GF-D8 (cell line): ENCODE measurements at places on chromosomes 13 and 19.

- no peak for DNase-seq
These were observed 714 bp downstream of the CCDC106 start for GRCh38 chr19:55648585-55649267.

GRCh38 chr13:76813891-76814290, 72.3 kb downstream of the KCTD12 start:
- peak; percentile 20 for DNase-seq

- no peak for DNase-seq
These were observed 162.1 kb upstream of the TMTC4 start for GRCh38 chr13:100836711-100837110.

DNA sequence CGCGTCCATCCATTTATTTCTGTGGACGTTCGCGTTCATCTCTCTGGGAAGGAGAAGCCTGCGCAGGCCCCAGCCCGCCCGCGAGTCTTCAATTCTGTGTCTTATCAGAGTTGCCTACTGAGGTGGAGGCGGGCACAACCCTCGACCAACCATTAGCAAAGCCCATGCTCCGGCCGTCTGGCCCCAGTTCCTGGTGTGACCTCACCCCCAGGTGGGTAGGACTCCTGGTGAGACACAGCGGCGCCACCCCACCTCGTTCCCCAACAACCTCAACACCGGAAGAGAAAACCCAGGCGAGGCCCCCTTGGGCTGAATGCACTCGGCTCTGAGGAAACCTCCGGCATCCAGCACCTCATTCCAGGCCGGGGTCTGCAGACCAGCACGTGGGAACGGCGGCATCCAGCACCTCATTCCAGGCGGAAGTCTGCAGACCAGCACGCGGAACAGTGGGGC, 14.7 kb downstream of the ZNF787 start:
- no peak for DNase-seq

DNA sequence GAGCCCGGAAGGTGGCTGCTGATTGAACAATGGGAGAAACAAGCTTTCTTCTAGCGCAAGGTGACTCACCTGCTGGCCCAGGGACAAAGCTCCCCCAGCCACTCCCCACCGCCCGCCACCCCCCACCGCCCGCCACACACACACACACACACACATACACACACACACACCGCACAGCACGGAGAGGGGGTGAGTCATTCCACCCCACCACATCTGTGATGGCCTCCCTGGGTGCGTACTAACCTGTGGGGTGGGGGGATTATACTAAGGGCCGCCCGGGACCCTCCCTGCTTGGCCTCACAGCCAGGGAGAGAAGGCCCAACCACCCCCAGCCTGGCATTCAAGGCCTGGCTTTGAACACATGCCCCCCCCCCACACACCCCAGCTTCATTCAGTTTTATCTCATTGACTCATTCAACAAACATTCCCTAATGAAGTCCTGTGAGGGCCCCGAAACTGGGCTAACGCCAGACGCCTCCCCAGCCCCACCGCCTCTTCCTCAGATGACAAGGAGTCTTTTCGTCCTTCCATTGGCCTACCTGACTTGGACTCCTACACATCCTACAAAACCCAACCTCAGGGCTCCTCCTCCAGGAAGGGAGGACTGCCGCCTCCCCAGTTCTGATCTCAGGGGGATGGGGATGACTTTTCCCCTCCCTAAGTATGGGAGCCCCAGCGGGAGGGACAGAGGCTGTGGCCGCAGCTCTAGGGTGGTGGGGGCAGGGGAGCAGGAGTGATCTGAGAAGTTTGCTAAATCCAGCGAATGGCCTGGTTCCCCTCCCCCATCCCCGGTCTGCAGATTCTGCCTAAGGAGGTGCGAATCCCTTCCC, 5.8 kb upstream of the ONECUT3 start:
- no peak for DNase-seq

- no peak for DNase-seq
These were observed 59.1 kb upstream of the RNF113B start for GRCh38 chr13:98236197-98236596.

- DNase-seq = no peak
These were observed 19.0 kb downstream of the CCDC8 start for GRCh38 chr19:46394402-46394797.

DNA sequence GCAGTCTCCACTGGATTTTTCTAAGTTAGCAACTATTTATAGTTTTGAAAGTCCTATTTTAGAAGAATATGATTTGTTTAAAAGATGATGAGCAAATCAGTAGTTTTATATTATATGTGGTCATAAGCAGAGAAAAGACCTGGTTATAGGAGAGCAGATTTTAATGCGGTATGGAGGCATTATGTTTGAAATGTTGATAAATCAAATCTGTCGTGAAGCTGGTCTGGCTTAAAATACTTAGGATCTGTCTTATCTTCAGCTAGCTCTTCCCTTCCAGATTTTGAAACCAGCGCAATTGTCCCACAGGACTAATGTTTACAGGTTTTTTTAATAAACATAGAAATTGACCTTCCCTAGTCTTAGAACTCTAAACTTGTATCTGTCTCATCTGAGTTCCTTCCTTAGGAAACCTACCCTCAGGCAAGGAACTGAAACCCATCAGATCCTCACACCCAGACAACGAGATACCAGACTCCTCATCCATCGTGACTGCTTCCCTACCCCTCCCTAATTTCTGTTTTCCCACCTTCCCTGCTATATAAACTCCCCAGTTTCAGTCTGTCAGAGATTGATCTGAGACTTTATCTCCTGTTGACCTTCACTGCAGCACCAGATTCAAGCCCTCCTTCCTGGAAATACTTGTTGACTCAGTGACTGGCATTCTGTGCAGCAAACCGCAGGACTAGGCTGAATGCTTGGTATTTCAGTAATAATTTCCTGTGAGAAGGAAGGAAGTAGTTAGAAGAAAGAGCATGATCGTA, 37.8 kb upstream of the CXCL17 start:
- DNase-seq = peak; percentile 53

GRCh38 chr19:47271949-47272348, 2.7 kb upstream of the INAFM1 start:
- peak; percentile 2 for DNase-seq

DNA sequence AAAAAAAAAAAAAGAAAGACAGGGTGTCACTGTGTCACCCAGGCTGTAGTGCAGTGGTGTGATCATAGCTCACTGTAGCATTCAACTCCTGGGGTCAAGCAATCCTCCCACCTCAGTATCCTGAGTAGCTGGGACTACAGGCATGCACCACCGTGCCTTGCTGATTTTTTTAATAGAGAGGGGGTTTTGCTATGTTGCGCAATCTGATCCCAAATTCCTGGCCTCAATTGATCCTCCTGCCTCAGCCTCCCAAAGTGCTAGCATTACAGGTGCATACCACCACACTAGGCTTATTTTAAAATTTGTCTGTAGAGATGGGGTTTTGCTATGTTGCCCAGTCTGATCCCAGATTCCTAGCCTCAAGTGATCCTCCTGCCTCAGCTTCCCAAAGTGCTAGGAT, 159.3 kb downstream of the PTPRS start:
- no peak for DNase-seq

- no peak for DNase-seq
These were observed 9.8 kb downstream of the ZNF526 start for GRCh38 chr19:42229855-42230351.

DNA sequence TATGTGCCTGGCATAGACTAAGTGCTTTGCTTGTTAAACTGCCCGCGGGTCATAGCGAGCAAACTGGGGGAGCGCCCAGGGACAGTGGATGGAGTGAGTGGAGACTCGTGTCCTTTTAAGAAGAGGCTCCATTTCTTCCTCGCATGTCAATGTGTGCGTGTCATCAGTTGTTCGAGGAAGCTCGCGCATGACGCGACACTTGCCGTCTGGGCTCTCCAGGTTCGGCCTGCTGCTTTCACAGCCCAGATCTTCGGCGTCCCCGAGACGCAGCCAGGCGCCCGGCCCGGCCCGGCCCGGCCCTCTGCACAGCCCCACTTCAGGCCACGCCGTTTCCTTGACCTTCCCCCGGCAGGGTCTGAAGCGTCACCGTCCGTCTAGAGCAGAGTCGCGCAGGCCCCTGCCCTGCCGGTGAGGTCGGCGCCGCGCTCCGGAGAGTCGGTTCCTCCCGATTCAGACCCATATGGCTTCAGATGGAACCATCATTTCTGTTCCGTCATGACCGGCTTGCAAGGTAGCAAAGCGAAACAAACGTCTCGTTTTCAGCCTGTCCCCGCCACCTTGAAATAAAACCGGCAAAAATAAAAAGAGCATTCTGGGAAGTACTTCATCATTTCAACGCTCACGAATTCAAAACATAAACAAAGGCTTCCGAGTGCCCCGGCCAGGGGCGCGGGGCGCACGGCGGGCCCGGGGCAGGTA, 599 bp upstream of the ARHGEF7 start:
- DNase-seq = no peak

- no peak for DNase-seq
These were observed 252.6 kb downstream of the SLITRK5 start for GRCh38 chr13:87923753-87924152.

DNA sequence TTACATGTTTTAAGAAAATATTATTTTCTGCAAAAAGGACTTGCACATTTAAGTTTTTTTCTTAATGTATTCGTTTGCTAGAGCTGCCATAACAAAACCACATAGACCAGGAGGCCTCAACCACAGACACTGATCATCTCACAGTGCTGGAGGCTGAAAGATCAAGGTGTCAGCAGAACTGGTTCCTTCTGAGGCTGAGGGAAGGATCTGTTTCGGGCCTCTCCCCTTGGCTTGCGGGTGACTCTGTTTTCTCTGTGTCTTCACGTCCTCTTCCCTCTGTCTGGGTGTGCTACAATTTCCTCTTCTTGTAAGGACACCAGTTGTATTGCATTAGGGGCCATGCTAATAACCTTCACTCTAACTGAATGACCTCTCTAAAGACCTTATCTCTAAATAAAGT, 364.2 kb downstream of the IRS2 start:
- peak; percentile 70 for DNase-seq

DNA sequence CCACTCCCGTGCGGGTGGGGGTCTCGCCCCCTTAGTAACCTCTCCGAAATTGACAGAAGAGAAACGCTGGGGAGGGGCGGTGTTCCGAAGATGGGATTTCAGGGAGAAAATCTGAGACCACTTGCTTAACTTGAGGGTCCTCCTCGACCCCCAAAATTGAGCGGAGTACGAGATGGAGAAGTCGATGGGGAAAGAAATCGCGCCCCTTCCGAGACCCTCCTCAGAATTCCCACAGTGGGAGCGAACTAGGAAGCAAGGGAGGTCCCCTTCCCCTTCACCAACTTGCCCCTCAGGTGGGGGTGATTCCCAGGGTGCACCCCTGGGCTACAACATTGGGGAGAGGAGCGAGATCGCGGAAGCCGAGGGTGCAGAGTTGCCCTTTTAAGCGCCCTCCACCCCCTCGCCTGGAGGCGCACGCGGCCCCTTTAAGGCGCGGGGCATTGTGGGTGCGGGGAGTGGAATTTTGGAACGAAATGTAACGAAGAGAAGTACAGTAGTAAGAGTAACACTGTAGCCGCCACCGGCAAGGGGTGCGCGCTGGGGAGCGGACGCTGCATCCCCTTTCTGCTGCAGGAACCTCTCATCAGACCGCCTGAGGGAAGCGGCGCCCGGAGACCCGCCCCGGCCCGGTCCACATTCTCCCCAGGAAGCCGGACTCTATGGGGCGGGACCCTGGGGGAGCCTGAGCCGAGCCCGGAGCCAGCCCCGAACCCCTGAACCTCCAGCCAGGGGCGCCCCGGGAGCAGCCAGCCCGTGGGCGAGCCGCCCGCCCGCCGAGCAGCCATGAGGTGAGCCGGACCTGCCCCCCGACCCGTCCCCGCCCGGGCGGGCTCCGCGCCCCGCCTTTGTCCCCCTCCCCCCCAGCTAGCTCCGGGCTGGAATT, at the start of gene VASP:
VASP (plus strand) TSS at position 491 of the 883 bp plus-strand sequence; CDS start at position 784, 293 bp downstream.
- DNase-seq = peak; percentile 79

GRCh38 chr13:58085819-58086218, 454.3 kb downstream of the PCDH17 start:
- peak; percentile 82 for DNase-seq

DNA sequence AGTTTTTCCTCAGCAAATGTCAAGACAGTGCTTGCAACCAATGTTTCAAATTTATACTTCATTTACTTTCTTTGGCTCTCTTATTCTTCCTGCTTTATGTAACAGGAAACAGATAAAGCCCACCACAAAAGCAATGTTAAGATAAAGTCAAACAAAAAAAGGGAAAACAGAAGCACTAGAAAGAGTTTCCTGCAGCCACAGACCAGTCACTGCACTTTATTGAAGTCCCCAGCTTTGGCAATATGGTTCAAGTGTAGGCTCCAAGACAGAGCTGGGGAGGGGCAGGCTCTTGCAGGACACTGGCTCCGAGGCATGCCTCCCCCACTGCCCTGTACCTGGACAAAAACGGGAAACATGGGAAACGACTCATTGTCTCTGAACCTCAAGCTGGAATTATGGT, 15.3 kb upstream of the CDC16 start:
- DNase-seq = peak; percentile 59
